Stimulated activated CD8-positive, alpha-beta memory T cell treated with anti-CD3 and anti-CD28 coated beads, Interleukin-4, amount 100 ng/mL, for 1 hour (primary cell): ENCODE measurements at places on chromosomes 5 and 9.

DNA sequence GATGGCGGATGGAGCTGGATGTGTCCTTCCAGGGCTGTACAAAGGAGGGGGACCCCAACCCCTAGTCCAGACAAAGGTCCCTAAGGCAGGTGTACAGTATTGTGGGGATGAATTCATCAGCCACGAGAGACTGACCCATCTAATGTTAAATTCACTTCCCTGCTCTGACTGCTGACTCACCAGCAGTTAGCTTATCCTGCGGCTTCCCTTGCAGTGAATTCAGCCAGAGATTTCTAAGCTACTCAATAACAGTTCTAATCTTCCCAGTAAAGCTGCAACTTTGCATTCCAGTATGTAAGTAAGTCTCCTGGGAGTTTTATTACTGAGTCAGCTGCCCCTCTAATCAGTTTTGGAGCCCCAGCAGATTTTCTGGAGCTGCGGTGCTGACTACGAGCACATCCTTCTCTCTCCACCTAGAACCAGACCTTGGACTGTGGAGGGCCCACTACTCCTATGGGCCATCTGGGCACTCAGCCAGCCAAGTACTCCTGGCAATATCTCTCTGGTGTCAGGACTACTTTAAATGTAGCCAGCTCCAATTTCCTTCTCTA is 16.1 kb downstream of the B4GALT1 start:
- DNase-seq = no peak

DNA sequence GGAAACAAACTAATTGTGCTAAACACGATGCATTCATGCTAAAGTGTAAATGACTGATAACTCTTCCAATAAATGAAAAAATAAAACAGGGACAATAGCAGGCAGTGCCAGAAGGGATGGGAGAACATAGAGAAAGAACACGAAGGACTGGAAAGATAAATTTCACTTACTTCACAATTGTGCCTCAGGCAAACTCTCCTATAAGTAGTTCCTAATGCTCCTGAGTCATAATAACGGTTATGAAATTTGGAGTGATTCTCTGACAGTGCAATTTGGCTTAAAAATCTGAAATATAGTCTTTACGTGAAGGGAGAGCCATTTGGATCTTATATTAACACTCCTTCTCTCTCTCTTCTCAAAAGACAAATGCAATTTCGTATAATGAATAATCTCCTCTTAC is 2218.5 kb downstream of the MAT2B start:
- DNase-seq = no peak

DNA sequence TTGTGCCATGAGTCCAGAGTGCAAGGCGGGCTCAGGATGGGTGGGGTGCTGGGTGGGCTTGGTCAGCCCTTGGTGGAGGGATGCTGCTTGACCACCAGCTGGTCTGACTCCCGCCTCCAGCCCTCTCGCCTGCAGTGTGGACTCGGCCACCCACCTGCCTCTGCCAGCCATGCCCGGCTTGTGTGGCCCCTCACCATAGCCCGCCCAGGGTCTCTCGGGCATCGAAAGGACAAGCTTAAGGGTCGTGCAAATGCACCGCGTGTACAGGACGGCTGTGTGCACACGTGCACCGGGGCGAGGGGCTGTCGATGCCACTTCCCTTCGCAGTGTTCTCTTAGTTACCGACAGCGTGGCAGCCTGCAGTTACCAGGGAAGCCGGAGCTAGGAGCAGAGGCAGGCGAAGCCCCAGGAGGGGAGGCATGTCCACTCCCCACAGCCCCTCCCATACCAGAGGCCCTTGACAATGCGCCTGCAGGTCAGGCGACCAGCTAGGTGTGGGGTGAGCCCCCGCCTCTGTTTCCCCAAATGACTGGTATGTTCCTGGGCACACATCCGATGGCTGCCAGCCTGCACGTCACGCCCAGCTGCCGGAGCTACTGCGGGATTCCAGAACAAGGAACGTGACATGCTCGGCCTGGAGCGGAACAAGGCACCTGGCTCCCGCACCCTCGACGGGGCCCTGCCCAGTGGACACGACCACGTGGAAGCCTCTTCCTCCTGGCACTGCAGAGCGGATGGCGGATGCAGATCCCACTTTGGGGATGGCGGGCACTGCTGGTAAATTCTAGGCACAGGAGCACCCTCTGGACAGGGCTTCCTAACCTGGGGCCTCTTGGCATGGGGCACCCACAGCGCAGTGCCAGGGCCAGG is 7.8 kb downstream of the LCN9 start:
- no peak for DNase-seq

- DNase-seq = no peak
Measured at GRCh38 chr9:111833941-111834340, 39.2 kb upstream of the SHOC1 start.

DNA sequence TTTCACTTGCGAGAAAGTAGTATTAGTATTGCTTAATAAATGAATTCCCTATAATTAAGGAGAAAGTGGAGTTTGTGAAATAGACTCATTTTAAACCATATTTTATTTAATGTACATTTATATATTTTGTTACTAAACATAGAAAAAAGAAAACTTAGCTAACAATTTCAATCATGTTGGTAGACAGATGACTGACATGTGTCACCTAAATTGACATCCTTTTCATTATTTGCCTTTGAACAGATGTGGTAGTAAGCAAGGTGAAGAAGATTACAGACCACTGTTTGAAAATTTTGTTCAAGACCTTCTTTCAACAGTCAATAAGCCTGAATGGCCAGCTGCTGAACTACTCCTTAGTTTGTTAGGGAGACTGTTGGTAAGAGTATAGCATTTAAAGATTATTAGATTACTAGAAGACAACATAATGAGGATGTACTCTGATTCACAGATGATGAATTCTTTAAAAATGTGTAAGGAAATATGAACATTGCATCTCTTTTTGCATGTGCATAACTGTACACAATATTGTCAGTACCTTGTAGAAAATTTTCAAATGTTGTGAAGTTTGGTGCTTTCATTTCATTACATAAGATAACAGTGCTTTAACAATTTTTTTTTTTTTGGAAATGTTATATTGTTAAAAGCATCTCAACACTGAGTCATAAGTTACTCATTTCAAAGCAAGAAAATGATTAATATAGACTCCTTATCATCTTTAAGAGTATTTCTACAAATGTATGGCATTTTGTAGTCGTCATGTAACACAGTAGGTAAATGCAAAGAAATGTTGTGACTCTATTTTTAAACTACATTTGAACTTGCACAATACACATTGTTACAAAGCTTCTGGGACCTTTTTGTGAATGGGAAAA is 139.5 kb downstream of the NIPBL start:
- DNase-seq = no peak

DNA sequence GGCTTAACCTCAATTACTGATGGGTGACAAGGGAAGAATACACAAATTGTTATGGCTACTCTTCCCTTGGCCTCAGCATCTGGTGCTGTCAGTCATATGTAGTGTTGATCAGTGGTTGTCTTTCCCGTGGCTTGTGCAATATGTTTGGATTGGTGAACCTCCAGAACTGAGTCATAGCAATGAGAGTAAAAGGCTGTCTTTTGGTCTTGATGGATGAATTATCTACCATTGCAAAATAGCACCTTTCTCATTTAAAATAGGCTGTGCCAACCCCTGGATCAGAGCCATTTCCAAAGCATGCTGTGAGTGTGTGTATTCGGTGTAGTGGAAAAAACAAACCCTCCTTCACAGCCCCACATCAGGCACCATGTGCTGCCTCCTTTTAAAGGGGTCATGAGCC is 14.6 kb upstream of the F2R start:
- no peak for DNase-seq

DNA sequence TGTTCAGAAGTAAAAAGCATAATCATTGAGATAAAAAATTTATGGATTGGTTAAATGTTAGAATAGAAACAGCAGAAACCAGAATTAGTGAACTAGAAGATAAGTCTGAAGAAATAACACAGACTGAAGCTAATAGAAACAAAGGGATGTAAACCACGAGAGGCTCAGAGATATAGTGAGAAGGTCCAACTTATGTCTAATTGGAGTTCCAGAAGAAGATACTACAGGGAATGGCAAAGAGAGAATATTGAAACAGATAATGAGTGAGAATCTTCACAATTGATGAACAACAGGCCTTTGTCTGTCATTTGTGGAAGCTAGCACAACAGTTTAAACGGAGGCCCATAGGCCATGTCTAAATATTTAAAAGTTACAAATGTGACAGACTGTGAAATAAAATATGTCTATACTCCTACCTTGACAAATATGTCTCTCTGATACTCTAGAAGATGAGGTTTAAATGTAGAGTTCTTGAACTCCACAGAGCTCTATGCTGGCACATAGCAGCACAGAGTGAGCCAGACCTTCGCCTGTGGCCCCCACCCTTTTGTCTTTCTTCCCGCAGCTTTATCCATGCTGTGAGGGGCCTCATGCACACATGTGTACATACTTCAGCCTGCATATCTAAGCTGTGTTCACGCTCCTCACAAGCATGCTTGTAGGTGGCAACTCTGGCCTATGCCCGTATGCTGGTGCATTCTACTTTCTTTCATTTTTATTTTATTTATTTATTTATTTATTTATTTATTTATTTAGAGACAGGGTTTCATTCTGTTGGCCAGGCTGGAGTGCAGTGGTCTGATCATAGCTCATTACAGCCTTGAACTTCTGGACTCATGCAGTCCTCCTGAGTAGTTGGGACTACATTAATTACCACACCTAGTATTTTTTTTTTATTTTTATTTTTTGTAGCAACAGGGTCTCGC is 45.0 kb upstream of the ABL1 start:
- DNase-seq = no peak

DNA sequence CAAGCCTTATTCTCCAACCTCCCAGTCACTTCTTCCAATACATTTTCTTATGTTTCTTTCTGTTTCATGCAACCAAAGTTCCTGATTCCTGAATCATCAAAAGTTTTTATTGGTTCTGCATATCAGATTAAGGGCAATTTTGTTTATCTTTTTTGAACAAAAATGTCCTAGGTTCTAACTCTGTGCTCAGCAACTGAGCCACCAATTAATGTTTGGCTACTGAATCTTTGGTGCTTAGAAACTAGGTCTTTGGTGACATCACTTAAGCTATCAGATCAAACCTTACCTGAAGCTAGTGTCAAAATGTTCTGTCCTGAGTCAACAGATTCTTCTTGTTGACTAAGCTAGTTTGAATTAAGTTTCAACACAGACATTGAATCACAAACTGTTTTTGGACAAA is 56.1 kb downstream of the FGF18 start:
- no peak for DNase-seq

DNA sequence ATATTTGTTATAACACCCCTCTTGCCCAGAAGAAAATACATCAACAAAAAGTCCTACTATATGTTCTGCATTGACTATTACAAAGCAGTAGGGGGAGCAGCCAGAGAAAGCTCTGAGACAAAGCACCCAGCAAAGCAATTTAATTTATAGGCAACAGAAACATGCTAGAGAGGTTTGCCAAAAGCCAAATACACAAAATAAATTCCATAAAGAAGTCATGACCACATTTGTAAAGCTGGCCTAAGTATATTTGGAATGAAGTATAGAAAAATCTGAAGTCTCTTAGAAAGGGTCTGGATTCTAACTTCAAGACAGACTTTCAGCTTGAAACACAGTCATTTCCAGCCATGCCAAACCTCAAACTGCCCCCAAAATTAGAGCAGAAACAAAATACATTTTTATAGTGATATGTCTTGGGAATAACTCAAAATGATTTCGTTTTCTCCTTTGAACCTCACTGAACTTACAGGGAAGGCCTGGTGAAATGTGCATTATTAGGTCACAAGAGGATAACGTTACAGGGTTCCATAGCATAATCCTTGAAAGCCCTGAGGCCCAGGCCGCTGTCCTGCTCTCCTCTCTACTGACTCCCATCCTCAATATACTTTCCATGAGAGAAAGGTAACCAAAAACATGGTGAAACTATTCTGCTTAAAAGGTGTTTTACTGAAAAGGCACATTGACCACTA is 451.8 kb downstream of the RAB3C start:
- DNase-seq = no peak

DNA sequence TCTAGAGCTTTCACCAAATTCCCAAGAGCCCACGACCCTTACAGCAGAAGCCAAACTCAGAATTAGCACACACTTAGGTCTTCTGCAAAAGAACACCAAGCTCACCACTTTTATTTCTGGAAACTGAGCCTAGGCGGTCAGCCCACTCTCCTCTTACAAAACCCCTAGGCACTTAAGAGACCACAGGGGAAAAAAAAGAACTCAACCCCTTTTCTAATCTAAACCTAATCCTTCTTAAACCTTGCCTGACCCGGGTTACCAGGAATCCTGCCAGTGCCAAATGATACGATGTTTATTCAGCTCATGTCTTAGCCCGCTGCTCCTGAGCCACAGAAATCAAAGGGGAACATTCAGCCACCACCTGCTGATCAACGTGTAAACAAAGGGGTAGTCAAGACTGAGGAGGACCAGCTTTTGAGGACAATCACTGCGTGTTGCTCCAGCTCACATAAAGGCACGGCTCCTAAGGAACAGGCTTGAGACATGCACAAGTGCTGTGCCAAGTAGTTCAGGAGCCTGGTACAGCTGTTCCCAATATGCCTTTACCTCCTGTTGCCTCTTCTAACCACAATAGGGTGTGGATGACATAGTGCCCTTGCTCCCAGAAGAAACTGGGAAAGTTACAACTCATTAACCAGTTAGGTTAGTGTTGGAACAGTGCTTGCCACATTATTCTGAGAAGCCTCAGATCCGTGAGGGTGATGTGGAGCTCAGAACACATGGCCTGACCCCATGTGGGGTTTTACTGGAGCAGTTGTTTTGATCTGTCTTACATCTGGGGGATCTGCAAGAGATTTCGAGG is 49.3 kb downstream of the ZFAND5 start:
- DNase-seq = no peak

DNA sequence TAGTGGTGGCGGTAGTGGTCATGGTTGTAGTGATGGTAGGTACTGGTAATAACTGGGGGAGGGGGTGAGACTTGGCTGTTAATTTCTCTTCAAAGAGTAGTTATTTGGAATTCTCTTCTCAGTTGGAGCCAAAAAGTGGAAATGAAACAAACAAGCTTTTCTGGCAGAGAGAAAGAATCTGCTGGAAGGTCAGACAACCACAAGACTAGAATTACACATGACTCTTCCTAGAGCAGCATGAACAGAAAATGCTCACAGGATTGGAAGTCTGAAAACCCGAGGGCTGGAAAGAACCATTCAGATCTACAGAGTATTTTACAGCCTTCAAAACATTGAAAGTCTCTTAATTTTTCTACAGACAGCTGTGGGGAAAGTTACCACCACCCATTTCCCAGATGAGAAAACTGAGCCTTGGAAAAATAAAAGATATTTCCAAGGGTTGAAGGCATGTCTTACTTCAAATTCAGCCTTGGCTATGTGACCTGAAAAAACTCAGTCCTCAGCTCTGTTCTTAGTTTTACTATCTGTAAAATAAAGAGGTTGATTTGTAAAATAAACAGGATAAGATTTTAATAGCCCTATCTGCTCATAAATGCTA is 42.9 kb upstream of the TRIM32 start:
- DNase-seq = no peak

GRCh38 chr9:81841333-81841732 is 86.9 kb upstream of the SPATA31D4 start:
- no peak for DNase-seq

- no peak for DNase-seq
Measured at GRCh38 chr9:104993291-104993963, 65.5 kb upstream of the ABCA1 start.
